Stimulated activated CD4-positive, alpha-beta T cell treated with anti-CD3 and anti-CD28 coated beads, Interleukin-1b, Interleukin-23, amount 100 ng/mL, for 1 hour (primary cell): ENCODE measurements at places on chromosomes 4 and X.

GRCh38 chrX:40063555-40063954 lies 34.2 kb downstream of the BCOR start:
- DNase-seq: no peak

- no peak for DNase-seq
These were observed 11.2 kb upstream of the BCOR start for GRCh38 chrX:40108959-40109287.

DNA sequence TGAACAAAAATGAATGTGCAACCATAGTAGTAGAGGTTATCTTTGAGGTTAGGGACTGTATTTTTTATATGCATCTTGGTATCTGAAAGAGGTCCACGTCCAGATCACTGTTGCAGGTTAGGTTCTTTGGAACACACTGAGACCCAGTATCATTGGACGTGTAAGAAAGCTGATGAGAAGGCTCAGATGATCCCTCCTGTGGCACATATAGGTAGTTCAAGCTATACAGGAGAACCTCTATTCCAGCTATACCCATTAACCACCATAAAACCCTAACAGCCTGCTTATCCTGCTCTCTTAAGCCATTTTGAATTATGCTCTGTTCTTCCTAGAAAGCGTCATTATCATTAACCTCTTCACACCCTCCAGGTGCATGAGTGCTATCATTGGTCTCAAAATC lies 930.7 kb upstream of the HS3ST1 start:
- no peak for DNase-seq

GRCh38 chr4:8878421-8878820 lies 6.8 kb upstream of the HMX1 start:
- no peak for DNase-seq

GRCh38 chr4:55608591-55608990 lies 16.5 kb upstream of the PDCL2 start:
- no peak for DNase-seq
